ENCODE measurements at places on chromosomes 5 and 9.

GRCh38 chr9:124452841-124453585, 2.8 kb downstream of the ADGRD2 start:
- no peak for DNase-seq

GRCh38 chr9:4284925-4285324, 14.9 kb downstream of the GLIS3 start:
- DNase-seq, result no peak

GRCh38 chr5:78983601-78984438, 1.3 kb downstream of the ARSB start:
- no peak for DNase-seq

- DNase-seq, result no peak
These were observed 12.8 kb downstream of the UBE2B start for GRCh38 chr5:134383980-134384697.

- no peak for DNase-seq
These were observed 35.1 kb downstream of the DMXL1 start for GRCh38 chr5:119105971-119106370.

GRCh38 chr5:93191035-93191817, 389.8 kb downstream of the NR2F1-AS1 start:
- no peak for DNase-seq

GRCh38 chr9:72952914-72953313, at the start of gene ALDH1A1:
TSS of gene ALDH1A1 (minus strand) at chr9:72953053. CDS start at chr9:72953000, 53 bp downstream.
- DNase-seq, result no peak

GRCh38 chr5:142796492-142797109, 26.4 kb downstream of the ARHGAP26 start:
- DNase-seq, result no peak

DNA sequence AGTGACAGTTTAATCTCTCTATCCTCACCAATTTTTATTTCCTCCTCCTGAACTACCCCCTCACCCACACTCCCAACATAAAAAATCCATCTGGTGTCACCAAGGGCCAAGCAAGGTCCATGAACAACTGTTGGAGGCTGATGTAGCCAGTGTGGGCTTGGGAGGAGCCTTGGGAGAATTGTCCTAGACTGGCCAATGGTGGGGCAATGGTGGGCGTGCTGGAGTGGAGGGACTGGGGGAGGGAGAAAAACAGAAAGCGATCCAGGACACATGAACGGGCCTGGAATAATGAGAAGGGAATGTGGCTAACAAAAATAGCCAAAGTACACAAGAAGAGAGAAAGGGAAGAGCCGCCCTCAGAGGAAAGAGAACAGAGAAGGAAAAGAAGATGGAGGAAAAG, 272.6 kb downstream of the ENC1 start:
- no peak for DNase-seq

- no peak for DNase-seq
These were observed 255.9 kb downstream of the FSTL4 start for GRCh38 chr5:133356396-133356983.

DNA sequence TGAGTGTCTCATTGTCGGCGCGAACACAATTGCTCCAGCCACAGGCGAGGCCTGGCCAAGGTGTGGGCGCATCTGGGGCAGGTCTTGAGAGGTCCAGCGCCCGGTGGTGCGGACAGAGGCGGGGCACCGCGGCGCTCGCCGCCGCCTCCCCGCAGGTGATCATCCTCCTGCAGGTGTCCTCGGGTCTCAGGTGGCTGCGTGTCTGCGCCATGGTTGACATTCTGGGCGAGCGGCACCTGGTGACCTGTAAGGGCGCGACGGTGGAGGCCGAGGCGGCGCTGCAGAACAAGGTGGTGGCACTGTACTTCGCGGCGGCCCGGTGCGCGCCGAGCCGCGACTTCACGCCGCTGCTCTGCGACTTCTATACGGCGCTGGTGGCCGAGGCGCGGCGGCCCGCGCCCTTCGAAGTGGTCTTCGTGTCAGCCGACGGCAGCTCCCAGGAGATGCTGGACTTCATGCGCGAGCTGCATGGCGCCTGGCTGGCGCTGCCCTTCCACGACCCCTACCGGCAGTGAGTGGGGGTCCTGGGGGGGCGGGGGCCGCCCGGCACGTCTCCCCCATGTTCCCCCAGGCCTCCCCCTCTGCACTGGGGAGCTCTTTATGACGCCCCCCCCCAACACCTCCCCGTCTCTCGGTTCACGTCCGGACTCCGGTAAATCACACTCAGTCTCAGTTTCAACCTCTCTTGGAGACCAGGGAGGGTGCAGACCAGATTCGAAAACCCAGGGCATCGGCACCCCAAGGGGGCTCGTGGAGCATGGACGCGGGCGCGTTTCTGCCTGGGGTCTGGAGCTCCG, 446 bp downstream of the NXNL2 start:
- DNase-seq, result no peak
